ENCODE measurements at places on chromosomes 11 and 22.
A peak's percentile ranks its signal among the peaks of the same experiment; 100 is the strongest.

GRCh38 chr11:36376888-36377758, 81.0 kb downstream of the PRR5L start:
- peak; percentile 43 for DNase-seq

DNA sequence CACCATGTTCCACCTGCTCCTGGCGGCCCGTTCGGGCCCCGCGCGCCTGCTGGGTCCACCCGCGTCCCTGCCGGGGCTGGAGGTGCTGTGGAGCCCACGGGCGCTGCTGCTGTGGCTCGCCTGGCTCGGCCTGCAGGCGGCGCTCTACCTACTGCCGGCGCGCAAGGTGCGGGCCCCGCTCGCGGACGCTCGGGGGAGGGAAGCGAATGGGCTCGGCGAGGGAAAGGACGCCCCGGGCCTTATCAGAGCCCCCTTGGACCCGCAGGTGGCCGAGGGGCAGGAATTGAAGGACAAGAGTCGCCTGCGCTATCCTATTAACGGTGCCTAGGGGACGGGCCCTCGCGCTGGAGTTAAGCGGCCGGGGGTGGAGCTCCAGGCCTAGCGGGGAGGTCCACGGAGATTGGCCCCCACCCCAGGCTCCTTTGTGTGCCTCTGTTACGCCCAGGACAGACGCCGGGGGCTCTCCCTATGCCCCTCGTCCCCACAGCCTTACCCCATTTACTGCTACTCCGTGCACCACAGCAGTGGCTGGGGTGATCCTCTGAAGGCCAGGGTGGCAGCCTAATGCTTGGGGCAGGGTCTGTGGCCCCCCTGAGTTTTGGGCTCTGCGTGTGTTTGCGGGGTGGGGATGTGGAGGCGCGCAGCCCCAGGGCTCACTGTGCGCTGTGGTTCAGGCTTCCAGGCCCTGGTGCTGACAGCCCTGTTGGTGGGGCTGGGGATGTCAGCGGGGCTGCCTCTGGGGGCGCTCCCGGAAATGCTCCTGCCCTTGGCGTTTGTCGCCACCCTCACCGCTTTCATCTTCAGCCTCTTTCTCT, 1.1 kb downstream of the TM7SF2 start:
- DNase-seq, result peak; percentile 74

DNA sequence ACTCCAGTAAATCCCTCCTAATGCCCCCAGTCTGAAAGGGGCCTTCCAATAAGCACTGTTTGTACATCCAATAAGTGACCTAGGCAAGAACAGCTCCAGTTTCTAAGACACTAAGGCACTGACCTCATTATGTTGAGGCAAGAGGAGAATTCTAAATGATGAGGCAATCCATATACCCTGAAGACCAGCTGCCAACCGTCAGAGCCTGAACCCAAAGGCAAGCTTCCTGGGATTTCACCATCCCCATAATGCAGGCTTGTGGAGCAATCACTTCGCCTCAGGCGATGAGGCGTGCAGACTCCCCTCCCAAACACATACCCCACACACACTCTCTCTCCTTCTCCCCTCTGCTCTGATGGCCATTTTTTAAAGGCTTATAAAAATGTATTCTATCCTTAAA, 49.5 kb downstream of the LGR4 start:
- DNase-seq, result no peak

GRCh38 chr11:111982541-111983186, 42.5 kb upstream of the DLAT start:
- DNase-seq, result no peak

Measured in activated T-cell treated with anti-CD3 and anti-CD28 coated beads for 48 hours (primary cell).